CD4-positive, alpha-beta T cell treated with Interleukin-4 for 1 hour (primary cell): ENCODE measurements at places on chromosomes 5 and 9.

DNA sequence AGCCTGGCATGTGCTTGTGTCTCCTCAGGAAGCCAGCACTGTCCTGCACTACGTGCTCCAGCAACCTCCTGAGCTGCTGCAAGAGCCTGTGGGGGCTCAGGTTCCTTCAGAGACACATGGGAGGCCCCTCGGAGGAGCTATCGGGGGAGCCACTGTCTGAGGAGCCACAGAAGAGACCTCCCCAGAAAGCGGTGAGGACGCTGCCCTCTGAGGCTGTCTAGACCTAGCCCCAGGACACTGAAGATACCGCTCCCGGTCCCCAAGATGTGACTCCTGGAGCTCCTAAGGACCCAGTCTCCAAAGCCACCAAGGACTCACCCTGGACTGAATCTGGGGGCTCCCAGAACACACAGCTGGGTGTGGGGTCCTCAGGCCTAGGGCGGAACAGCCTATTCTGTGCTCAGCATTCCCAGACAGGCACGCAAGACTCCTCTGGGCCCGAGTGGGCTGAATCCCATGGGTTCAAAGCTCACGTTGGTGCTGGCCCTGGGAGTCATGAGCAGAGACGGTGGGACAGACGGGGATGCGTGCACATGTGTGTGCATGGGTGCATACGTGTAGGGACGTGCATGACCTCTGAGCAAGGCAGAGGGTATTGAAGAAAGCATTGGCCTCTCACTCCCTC, 50.0 kb downstream of the HRH2 start:
- DNase-seq: no peak

GRCh38 chr5:61215996-61216395, 53.7 kb upstream of the SMIM15 start:
- DNase-seq: no peak

GRCh38 chr5:150368526-150368925, 11.0 kb downstream of the TCOF1 start:
- no peak for DNase-seq

DNA sequence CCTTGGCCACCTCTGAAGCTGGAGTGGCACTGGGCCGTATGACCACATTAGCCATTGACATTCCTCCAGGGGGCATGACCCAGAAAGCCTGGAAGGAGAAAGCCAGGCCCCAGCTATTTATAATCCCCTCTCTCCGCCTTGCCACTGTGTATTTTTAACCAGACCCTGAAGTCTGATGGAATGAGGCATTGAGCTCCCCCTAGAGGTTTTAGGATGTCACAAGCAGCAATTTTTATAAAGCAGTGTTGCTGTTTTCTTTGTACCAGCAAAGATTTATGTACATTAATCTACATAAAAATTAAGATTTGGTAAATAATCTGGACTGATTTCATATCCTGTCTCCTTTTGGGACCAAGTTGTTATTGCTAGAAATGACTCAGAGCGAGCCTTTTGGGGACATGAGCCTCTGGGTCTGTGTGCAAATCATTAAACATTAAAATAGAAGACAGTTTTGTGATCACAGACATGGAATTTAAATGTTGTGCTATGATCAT, 127.1 kb downstream of the TRIO start:
- no peak for DNase-seq

DNA sequence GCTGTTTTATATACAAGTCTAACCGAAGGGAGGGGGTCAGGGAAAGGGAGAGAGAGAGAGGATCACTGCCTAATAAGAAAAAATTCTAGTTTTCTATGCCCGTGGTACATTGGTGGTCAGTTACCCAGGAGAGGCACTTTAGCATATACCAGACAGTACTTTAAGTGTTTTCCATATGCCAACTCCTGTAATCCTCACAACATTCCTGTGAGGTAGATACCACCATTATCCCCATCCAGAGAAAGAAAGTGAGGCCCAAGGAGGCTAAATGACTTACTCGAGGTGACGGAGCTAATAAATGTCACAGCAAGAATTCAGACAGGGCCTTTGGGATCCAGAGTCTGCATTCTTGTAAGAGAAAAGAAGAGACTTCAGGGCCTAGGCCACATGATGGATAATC, 161.8 kb downstream of the NTRK2 start:
- no peak for DNase-seq

GRCh38 chr9:114055894-114056293, 22.2 kb downstream of the AMBP start:
- DNase-seq: no peak

- no peak for DNase-seq
These were observed 443.7 kb downstream of the DIRAS2 start for GRCh38 chr9:90198956-90199355.

DNA sequence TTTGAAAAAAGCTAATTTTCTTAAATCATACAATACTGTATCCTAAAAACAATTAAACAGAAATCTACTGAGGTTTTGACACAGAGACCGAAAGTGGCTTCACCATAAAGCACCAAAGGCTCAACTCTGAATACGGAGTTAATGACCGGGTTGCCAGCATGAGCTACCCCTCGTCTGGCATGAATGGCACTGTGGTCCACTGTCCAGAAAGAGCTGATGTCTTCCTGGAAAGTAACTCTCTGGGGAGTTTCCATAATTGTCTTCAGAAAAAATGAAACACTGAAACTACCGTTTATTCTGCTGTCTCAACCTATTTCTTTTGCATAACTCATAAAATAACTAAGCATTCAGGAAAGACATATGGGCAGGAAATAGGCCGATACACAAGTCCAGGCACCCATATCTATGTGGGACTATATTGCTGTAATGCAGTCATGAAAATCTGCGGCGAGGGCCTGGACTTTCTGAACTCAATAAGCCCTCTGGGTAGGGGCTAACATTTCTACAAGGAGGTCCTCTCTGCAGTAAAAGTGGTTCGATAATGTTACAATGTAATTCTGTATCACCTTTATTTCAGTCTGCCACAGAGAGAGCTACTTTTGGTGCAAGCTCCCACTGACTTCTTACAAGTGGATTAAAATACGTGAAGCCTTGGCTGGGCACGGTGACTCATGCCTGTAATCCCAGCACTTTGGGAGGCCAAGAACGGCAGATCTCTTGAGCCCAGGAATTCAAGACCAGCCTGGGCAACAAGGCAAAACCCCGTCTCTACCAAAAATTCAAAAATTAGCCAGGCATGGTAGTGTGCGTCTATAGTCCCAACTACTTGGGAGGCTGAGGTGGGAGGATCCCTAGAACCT, 52.4 kb downstream of the ANKH start:
- no peak for DNase-seq

DNA sequence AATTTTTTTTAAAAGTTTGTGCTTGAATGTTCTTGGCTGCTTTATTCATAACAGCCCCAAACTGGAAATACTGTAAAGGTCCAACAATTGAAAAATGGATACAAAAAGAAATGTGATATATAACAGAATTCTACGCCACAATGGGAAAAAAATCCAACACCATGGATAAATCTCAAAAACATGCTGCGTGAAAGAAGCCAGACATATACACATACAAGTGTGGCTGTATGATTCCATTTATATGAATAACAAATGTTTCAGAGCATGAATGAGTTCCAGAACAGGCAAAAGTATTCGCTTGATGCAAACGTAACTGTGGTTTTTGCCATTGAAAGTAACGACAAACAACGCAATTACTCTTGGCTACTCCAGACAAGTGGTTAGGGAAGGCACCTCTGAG, 7.2 kb upstream of the SFXN1 start:
- no peak for DNase-seq

- no peak for DNase-seq
These were observed 689.7 kb upstream of the MEF2C start for GRCh38 chr5:89572696-89573095.

GRCh38 chr5:56532466-56532865, 282.9 kb upstream of the MAP3K1 start:
- DNase-seq: no peak

- peak; percentile 9 for DNase-seq
These were observed 8.6 kb downstream of the NINJ1 start for GRCh38 chr9:93125331-93125894.

DNA sequence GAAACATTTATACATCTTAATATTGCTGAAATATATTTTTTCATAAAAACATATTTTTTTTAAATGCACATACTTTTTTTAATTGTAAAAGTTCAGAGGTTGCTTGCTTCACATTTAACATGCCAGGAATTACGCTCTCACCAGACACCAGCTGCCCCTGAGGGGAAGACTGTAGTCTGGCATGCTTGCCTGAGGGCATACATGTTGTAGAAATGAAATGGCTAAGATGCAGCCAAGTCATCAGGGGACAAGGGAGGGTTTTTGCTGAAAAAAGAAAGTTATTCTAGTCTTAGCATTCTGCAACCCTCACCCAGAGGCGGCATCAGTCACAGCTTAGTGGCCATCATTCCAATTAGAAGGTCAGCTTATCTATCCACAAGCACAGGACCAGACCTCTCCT, 426.7 kb upstream of the FTMT start:
- no peak for DNase-seq

GRCh38 chr5:96785326-96786109, 22.2 kb downstream of the ERAP1 start:
- DNase-seq: no peak
